T-helper 2 cell treated with Interferon-gamma antibody and Interleukin-4, amounts not matched to agents 5 μg/mL and 100 μg/mL, for 36 hours (primary cell): ENCODE measurements at places on chromosomes 2 and 18.
A peak's percentile ranks its signal among the peaks of the same experiment; 100 is the strongest.

GRCh38 chr2:166653185-166653813 lies 159.2 kb upstream of the SCN7A start:
- H3K27me3 ChIP-seq, result no peaks in the 10 kb centered on the region
- H3K4me1 ChIP-seq, result no peaks in the 10 kb centered on the region
- DNase-seq, result no peak
- no peaks in the 10 kb centered on the region for H3K36me3 ChIP-seq
- no peak overlapping the region for H3K4me3 ChIP-seq
- H3K27ac ChIP-seq, result no peak overlapping the region

- peaks cover 3% of the 10 kb centered on the region for H3K4me1 ChIP-seq
- H3K27ac ChIP-seq, result no peak overlapping the region
- no peak overlapping the region for H3K4me3 ChIP-seq
- no peaks in the 10 kb centered on the region for H3K27me3 ChIP-seq
- no peak for DNase-seq
Observed at GRCh38 chr18:62981566-62981965, 266.2 kb downstream of the PHLPP1 start.

- H3K27ac ChIP-seq, result no peak overlapping the region
- no peaks in the 10 kb centered on the region for H3K36me3 ChIP-seq
- no peaks in the 10 kb centered on the region for H3K27me3 ChIP-seq
- no peak overlapping the region for H3K4me3 ChIP-seq
- no peaks in the 10 kb centered on the region for H3K4me1 ChIP-seq
- DNase-seq, result no peak
Observed at GRCh38 chr2:223472771-223473170, 129.4 kb downstream of the SCG2 start.

DNA sequence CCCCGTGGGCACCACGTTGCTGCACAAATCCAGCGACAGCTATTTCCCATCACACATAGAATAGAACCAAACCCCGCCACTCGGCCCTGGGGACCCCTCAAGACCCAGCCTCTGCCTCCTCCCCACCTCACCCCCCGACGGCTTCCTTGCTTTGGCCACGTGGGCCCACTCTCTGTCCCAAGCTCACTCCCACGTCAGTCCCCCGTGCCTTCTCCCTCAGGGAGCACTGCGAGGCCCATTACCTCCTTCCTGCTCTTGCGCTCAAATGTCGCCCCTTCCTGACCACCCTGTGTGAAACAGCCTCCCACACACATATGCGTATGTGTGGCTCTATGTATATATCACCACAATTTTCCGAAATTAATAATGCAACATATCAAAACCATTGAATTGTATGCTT lies 239.7 kb downstream of the SH3BP4 start:
- no peak overlapping the region for H3K4me3 ChIP-seq
- H3K27ac ChIP-seq, result no peak overlapping the region
- H3K4me1 ChIP-seq, result no peaks in the 10 kb centered on the region
- H3K36me3 ChIP-seq, result no peaks in the 10 kb centered on the region
- H3K27me3 ChIP-seq, result no peaks in the 10 kb centered on the region

GRCh38 chr2:128038411-128038810 lies 10.6 kb upstream of the SAP130 start:
- no peak overlapping the region for H3K4me3 ChIP-seq
- H3K4me1 ChIP-seq, result no peaks in the 10 kb centered on the region
- peaks cover 2% of the 10 kb centered on the region for H3K27me3 ChIP-seq
- H3K36me3 ChIP-seq, result peaks cover 6% of the 10 kb centered on the region

DNA sequence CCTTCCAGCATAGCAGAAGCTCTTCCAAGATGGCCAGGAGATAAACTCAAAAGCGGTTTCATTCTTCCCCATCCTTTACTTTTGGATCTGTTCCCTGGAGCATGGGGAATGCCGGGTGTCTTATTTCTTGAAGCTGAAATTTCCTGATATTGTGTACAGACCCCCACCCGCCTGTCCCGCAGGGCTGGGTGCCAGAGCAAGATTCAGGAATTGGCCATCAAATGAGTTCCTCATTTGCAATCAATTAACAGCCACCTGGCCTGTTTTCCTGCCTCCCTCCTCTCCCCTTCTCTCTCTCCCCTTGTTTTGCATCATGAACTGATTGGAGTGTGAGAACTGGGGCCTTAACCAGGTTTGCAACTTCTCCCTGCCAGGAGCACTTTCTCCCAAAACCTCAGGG lies 202.1 kb downstream of the SH3RF3 start:
- H3K4me1 ChIP-seq, result peaks cover 27% of the 10 kb centered on the region
- no peak overlapping the region for H3K4me3 ChIP-seq
- peaks cover 54% of the 10 kb centered on the region for H3K27me3 ChIP-seq

DNA sequence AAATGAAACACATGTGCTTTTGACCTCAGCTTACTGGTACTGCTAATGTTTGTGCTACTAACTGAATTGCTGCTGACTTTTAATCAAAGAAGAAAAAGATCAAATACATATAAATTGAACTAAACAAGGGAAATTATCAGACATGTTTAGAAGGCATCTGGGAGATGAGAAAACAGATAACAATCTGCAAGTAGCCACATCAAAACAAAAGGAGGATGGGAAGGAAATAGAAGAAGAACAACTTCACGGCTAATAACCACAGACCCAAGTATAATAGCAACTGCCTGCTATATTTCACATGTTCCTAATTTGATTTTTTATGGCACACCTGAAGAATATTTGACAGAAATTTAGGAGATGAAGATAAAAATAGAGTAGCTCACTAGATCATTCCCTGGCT lies 542.6 kb upstream of the SYT4 start:
- no peaks in the 10 kb centered on the region for H3K36me3 ChIP-seq
- H3K27ac ChIP-seq, result no peak overlapping the region
- H3K27me3 ChIP-seq, result no peaks in the 10 kb centered on the region
- no peak overlapping the region for H3K4me3 ChIP-seq
- no peak for DNase-seq

DNA sequence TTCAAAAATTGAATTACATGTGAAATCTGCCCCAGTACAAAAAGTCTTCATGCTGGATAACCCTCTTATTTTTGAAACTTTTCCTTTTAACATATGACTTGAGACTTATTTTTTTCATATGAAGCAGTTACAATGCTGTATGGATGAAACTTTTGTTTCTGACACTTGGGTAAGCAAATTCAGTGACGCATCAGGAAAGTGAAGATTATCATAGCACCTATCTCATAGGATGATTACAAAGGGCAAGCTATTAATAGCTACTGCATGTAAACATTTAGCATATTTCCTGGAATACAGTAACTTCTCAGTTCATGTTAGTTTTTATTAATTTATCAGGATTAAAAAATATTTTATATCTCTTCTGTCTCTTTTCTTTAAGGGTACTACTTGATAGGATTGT lies 1109.2 kb downstream of the LRP1B start:
- H3K27ac ChIP-seq, result no peak overlapping the region
- no peak overlapping the region for H3K4me3 ChIP-seq
- H3K27me3 ChIP-seq, result no peaks in the 10 kb centered on the region

GRCh38 chr2:128237911-128238697 lies 80.6 kb downstream of the HS6ST1 start:
- no peaks in the 10 kb centered on the region for H3K36me3 ChIP-seq
- H3K4me3 ChIP-seq, result no peak overlapping the region
- H3K4me1 ChIP-seq, result peaks cover 3% of the 10 kb centered on the region
- H3K27ac ChIP-seq, result no peak overlapping the region

DNA sequence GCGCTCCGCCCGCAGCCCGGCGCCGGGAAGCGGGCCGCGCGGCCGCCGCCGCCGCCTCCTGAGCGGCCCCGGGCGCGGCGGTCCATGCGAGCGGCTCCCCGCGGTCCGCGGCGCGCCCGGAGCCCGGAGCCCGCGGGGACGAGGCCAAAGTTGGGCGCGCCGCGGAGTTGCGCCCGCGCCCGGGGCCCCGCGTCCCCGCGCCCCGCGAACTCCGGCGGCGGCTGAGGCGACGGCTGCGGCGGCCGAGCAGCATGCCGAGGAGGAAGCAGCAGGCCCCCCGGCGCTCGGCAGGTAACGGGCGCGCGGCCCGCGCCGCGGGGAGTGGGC lies 992 bp downstream of the TSHZ1 start:
- peaks cover 11% of the 10 kb centered on the region for H3K27me3 ChIP-seq
- H3K27ac ChIP-seq, result no peak overlapping the region
- no peak for DNase-seq
- H3K4me3 ChIP-seq, result no peak overlapping the region
- H3K4me1 ChIP-seq, result peaks cover 50% of the 10 kb centered on the region
- peaks cover 31% of the 10 kb centered on the region for H3K36me3 ChIP-seq

DNA sequence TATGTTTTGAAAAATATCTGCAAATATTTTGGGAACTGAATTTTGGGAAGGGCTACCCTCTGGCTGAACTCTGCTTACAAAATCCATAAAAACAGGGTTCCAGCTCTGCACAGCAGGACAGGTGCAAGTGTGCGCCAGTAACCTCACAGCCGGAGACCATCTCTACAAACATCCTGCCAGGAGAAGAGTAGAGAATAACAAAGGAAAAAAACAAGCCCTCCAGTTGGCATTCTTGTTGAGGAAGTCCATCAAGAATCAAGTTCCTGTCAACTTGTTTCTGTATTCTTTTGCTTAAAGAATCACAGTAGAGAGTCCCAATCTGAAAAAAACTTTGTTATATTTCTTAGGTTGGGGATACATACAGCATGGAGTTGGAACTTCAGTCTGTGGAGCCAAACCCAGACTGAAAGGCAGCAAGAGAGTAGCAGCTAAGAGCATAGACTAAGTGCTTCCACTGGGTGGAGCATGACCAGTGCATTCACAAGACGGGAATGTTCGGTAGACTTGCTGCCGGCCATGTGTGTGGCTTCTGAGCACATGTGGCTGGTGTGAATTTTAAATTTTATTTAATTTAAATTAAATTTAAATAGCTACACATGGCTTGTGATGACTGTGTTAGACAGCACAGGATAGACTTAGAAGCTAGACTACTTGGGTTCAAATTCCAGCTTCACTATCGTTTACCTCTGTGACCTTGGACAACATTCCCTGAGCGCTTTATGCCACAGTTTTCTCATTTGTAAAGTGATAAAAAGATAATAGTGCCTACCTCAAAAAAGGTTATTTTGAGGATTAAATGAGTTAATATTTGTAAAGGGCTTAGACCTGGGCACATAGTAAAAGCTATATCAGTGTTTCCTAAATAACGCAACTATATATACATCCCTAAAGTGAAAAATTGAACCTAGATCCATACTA lies 41.9 kb downstream of the SPTBN1 start:
- no peak overlapping the region for H3K27ac ChIP-seq
- H3K4me1 ChIP-seq, result no peaks in the 10 kb centered on the region
- no peaks in the 10 kb centered on the region for H3K36me3 ChIP-seq
- no peak for DNase-seq
- H3K27me3 ChIP-seq, result peaks cover 29% of the 10 kb centered on the region

GRCh38 chr2:147550995-147551731 lies 293.7 kb upstream of the ACVR2A start:
- no peak for DNase-seq
- H3K4me3 ChIP-seq, result no peak overlapping the region
- peaks cover 14% of the 10 kb centered on the region for H3K27me3 ChIP-seq
- H3K4me1 ChIP-seq, result peaks cover 8% of the 10 kb centered on the region
- no peak overlapping the region for H3K27ac ChIP-seq

GRCh38 chr2:207082619-207083018 lies 83.1 kb downstream of the KLF7 start:
- no peaks in the 10 kb centered on the region for H3K27me3 ChIP-seq
- H3K36me3 ChIP-seq, result peaks cover 43% of the 10 kb centered on the region
- no peaks in the 10 kb centered on the region for H3K4me1 ChIP-seq
- no peak overlapping the region for H3K27ac ChIP-seq

GRCh38 chr2:228655331-228655730 lies 473.8 kb upstream of the SPHKAP start:
- no peak overlapping the region for H3K4me3 ChIP-seq
- no peak overlapping the region for H3K27ac ChIP-seq
- no peaks in the 10 kb centered on the region for H3K27me3 ChIP-seq
- H3K36me3 ChIP-seq, result no peaks in the 10 kb centered on the region
- no peak for DNase-seq
- H3K4me1 ChIP-seq, result no peaks in the 10 kb centered on the region

DNA sequence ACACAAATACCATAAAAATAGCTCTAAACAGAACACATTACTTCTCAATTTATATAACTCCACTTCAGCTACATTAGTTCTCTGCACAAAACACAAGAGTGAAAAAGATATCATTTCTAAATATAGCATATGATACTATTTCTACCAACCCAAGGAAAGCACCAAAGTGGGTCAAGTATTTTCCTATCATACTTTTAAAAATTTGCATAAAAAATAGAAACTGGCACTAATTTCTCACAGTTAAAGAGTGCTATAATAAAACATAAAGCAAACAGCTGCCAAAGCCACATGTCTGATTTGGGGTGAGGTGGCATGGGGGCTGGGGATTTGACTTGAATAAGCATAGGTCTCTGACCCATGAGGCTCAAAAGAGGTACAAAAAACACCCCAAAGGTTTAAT lies 61.5 kb downstream of the BARD1 start:
- peaks cover 5% of the 10 kb centered on the region for H3K4me1 ChIP-seq
- H3K4me3 ChIP-seq, result no peak overlapping the region
- peaks cover 54% of the 10 kb centered on the region for H3K36me3 ChIP-seq
- no peak overlapping the region for H3K27ac ChIP-seq
- DNase-seq, result no peak
- no peaks in the 10 kb centered on the region for H3K27me3 ChIP-seq

DNA sequence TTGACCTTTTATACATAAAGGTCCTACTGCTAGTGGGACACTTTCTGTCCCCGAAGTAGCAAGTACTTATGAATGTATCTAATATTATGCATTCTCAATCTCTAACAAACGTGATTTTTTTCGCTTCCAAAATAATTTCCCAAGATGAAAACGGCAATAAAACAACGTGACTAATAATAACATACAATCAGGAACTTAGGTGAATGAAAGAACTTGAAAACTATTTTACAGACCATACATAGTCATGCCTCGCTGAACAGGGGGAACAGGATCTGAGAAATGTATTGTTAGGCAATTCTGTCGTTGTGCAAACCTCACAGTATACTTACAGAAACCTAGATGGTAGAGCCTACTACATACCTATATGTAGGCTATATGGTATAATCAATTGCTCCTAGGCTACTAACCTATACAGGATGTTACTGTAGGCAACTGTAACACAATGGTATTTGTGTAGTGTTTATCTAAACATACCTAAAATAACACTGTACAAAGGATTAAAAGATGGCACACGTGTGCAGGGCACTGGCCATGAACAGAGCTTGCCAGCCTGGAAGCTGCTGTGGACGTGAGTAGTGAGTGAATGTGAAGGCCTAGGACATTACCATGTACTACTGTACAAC lies 2.5 kb downstream of the RTN4 start:
- H3K4me3 ChIP-seq, result peak overlapping the region; percentile 88
- H3K27ac ChIP-seq, result peak overlapping the region; percentile 77
- H3K4me1 ChIP-seq, result peaks cover 42% of the 10 kb centered on the region
- peaks cover 16% of the 10 kb centered on the region for H3K36me3 ChIP-seq

GRCh38 chr2:180675170-180675569 lies 305.2 kb upstream of the UBE2E3 start:
- no peak overlapping the region for H3K27ac ChIP-seq
- H3K4me1 ChIP-seq, result no peaks in the 10 kb centered on the region
- H3K27me3 ChIP-seq, result peaks cover 5% of the 10 kb centered on the region
- H3K4me3 ChIP-seq, result no peak overlapping the region

DNA sequence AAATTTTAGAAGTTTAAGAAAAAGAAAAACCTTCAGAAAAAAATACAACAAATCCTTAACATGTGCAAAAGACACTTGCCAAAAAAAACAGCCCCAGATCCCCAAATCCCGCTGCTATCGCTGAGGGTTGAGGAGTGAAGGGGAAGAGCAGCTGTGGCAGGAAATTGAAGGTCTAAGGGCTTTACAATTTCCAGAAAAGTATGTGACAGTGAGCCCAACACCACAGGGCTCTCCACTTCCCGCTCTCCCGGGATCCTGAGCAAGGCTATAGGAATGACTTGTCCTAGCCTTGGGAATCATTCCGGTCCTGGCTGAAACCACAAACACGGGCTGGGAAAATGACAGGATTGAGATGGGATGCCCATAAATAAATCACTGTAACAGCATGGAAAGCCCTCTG lies 191.4 kb downstream of the TMEM163 start:
- no peaks in the 10 kb centered on the region for H3K27me3 ChIP-seq
- H3K36me3 ChIP-seq, result no peaks in the 10 kb centered on the region
- no peaks in the 10 kb centered on the region for H3K4me1 ChIP-seq
